ENCODE measurements at places on chromosomes 13 and 19.

- no peak for DNase-seq
Observed at GRCh38 chr19:23075031-23075733, 41.6 kb upstream of the ZNF730 start.

- DNase-seq = no peak
Observed at GRCh38 chr13:74883834-74884233, 598.1 kb downstream of the TBC1D4 start.

- DNase-seq = no peak
Observed at GRCh38 chr13:70391678-70392077, 283.4 kb upstream of the KLHL1 start.

- DNase-seq = no peak
Observed at GRCh38 chr19:18725841-18726770, 42.6 kb downstream of the CRTC1 start.

DNA sequence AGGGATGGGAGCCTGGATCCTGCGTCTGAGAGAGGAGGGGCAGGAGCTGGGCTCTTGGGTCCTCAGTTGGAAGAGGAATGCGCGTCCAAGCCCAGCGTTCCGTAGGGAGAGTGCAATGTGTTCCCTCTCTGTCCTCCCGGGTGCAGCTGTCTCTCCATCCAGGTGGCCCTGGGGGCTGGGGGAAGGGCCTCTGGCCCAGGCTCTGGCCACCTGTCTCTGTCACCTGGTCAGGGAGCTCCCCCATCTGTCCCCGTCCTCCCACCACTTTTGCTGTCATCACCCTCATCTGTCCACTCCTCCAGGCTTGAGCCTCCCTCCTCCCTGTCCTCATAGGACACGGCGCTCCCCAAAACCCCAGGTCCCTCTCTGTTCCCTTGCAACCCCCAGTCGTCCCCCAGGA lies 3.7 kb upstream of the SBK2 start:
- DNase-seq = no peak

DNA sequence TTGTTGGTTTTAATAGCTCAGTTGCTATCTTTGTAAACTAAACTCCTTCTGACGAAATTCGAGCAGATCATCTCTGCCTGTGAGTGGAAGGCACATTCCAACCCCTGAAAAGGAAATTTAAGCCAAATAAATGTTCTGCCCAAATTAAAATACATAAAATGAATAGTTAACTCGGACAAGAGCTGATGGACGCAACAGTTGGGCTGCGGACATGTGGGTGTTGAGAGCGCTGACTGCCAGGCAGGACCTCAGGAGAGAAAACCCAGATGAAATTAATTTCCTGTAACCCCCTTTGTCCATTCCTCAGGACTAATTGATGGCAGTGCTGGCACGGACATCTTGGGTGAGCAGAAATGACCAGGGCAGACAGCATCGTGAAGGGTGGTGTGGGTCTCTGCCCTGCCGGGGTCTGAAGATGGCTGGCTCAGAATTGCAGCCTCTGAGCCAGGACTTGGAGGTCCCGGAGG lies 86.5 kb downstream of the TSHZ3 start:
- DNase-seq = no peak

GRCh38 chr19:13241231-13242104 lies 91.3 kb downstream of the IER2 start:
- peak; percentile 21 for DNase-seq

DNA sequence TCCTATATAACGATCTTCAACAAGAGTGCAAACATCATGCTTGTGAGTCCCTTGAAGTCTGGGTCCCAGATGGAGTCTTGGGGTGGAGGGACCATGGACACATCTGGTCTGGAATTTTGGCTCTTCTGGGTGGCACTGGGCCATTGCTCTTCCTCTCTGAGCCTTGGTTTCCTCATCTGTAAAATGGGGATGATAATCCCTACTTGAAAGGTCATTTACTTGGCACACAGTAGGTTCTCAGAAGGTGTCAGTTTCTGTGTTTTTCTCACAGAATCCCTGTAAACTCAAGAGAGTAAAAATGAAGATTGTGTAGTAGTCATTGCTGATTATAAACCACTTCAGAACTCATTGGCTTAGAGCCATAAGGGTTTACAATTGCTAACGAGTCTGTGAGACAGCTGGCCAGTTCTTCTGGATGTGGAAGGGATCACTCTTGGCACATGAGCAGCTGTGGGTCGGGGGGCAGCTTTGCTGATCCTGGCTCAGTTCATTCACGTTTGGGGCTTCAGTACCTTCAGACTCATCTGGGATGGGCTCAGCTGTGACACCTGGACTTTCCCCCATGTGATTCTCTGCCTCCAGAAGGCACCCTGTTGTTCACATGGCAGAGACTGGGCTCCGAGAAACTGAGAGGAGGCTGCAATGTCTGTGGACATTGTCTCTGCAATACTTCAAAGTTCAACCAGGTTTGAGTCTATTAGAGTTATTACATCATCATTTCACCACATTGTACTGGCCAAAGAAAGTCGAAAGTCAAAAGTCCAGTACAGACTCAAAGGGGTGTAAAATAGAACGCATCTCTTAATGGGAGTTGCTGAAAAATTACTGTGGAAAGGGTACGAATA lies 7.8 kb downstream of the CYP4F12 start:
- no peak for DNase-seq
